ENCODE measurements at places on chromosomes 1 and 21. TPM values are rescaled to one million over a fixed set of nuclear protein-coding genes. Genes with fewer than 3 reads are reported as not detected.

The TRIM67 gene
- 0.25 TPM for total RNA-seq

The NBPF4 gene
- 0.18 TPM for total RNA-seq

The TXNIP gene
- total RNA-seq, result 0.08 TPM

The CCSAP gene
- 4.8 TPM for total RNA-seq

The FMO5 gene
- total RNA-seq, result 0.21 TPM

The TRIM46 gene
- total RNA-seq, result 2.1 TPM

The RALGPS2 gene
- 11.1 TPM for total RNA-seq

The S100A9 gene
- 1.1 TPM for total RNA-seq

The MAP3K7CL gene
- total RNA-seq, result 1.5 TPM

The MXRA8 gene
- 0.21 TPM for total RNA-seq

The INSRR gene
- total RNA-seq, result not detected

The RBP7 gene
- total RNA-seq, result 5.2 TPM

The SLAMF8 gene
- not detected for total RNA-seq

The C4BPA gene
- total RNA-seq, result 0.60 TPM

The GBP5 gene
- 0.03 TPM for total RNA-seq

The SDE2 gene
- total RNA-seq, result 7.2 TPM

The RCSD1 gene
- total RNA-seq, result 0.05 TPM

The S100A3 gene
- 104 TPM for total RNA-seq

The PGBD2 gene
- 3.7 TPM for total RNA-seq

The CCDC27 gene
- total RNA-seq, result not detected

The DCST2 gene
- 0.46 TPM for total RNA-seq

The PLA2G2C gene
- not detected for total RNA-seq

The KAZN gene
- total RNA-seq, result 3.5 TPM

The ESPN gene
- 0.89 TPM for total RNA-seq

The ZYG11A gene
- total RNA-seq, result 2.3 TPM
